ENCODE measurements at places on chromosomes 6 and 20.

GRCh38 chr6:154783229-154783628, 50.0 kb downstream of the SCAF8 start:
- no peak for DNase-seq

DNA sequence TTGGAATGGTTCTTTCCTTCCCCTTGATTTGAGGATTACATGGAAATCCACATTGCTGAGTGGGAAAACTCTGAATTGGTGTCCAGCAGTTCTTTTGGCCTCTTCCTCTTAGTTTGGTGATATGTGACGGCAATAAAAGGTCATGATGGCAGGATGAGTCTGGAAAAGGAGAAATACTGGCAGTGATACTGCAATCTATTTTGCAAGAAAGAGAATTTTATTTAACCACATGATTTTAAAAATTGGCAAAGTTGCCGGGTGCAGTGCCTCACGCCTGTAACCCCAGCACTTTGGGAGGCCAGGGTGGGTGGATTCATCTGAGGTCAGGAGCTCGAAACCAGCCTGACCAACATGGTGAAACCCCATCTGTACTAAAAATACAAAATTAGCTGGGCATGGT, 73.1 kb downstream of the ADTRP start:
- DNase-seq, result no peak

GRCh38 chr20:32079655-32080109, 27.6 kb downstream of the HCK start:
- DNase-seq, result no peak

DNA sequence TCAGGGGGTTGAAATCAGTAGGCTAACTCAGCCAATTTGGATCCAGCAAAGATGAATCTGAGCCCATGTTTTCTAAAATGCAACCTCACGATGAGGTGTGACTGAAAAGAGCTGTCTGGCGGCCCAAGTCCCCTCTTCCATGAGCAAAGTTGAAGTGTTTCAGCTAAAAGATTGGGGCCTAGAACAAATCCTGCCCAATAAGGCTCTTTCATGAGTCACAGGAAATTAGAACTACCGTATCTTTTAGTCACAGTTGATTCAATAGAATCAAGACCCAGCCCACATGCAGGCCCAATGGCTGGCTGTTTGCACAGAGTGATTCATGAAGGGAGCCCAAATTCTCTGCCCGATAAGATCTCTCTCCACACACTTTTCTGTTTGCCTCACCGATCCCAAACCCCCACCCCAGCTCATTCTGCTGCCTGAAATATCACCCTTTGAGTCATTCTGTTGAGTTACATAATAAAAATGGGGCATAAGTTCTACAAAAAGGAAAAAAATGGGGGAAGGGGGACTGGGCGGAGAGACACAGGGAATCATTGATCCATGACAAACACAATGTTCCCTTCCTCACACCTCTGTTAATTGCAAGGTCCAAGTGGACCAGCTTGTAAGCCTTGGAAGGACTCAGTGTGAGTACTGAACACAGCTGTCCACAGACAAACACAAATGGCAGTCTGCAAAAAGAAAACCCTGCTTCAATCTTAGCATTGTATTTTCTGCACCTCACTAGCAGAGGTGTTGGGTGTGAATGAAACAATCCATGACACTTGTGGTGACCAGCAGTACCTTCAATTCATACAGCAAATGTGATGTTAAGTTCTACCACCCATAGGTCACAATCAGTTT, 13.8 kb downstream of the FOXQ1 start:
- peak; percentile 56 for DNase-seq

DNA sequence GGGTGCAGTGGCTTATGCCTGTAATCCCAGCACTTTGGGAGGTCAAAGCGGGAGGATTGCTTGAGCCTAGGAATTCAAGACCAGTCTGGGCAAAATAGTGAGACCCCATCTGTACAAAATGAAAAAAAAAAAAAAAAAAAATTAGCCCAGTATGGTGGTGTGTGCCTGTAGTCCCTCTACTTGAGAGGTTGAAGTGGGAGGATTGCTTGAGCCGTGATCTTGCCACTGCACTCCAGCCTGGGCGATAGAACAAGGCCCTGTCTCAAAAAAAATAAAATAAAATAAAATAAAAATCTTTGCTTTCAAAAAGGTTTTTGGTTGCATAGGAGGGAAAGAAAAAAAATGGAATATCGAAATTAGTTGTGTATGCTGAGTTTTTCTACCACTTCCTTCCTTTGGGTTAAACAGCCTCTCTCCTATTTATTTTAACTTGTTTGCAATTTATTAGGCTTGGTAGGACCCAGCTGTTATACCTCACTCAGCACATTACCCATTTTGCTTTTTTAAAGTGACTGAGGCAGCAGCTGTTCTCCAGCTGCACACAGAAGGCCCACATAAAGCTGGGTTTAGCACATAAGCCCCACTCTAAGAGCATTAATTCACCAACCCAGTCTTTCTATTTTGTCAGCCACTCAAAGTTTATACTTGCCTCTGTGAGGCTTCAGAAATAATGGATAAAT, 152.3 kb downstream of the ZFAND3 start:
- no peak for DNase-seq

GRCh38 chr20:12047838-12048432, 130.2 kb downstream of the BTBD3 start:
- peak; percentile 15 for DNase-seq

DNA sequence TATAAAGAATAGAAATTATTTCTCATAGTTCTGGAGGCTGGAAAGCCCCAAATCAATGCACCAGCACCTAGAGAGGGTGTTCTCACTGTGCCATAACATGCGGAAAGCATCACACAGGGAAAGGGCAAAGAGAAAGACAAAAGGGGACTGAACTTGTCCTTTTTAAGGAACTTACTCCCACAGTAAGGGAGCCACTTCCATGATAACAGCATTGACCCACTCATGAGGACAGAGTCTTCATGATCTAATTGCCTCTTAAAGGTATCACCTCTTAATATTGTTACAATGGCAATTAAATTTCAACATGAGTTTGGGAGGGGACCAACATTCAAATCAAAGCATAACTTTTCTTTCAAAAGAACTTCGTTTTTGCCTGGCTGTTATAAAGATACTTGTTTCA, 582.2 kb upstream of the ARID1B start:
- DNase-seq, result no peak

DNA sequence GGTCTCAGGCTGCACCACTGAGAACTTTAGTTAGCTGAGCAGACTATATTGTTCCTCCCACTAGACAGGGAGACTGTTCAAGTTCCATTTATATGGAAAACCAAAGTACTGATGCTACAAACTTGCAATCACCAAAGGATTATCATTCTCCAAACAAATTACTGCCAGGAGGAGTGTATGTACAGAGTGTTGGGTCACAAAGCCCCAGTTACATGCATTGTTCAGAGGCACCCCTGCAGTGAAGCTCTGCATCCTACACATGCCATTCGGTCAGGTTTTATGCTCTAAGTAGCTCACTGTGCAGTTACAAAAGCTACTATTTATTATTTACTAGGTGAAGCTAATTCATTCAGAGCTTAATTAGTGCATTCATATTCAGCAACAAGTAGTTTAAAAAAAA, 75.8 kb downstream of the SMLR1 start:
- no peak for DNase-seq

Data from skeletal muscle cell (primary cell).